Chondrocyte (in vitro differentiated cells): ENCODE measurements at places on chromosomes 4 and X. TPM values are rescaled to one million over a fixed set of nuclear protein-coding genes. Genes with fewer than 3 reads are reported as not detected.

- no peak for DNase-seq
Observed at GRCh38 chrX:23729214-23729613, 13.9 kb downstream of the ACOT9 start.

DNA sequence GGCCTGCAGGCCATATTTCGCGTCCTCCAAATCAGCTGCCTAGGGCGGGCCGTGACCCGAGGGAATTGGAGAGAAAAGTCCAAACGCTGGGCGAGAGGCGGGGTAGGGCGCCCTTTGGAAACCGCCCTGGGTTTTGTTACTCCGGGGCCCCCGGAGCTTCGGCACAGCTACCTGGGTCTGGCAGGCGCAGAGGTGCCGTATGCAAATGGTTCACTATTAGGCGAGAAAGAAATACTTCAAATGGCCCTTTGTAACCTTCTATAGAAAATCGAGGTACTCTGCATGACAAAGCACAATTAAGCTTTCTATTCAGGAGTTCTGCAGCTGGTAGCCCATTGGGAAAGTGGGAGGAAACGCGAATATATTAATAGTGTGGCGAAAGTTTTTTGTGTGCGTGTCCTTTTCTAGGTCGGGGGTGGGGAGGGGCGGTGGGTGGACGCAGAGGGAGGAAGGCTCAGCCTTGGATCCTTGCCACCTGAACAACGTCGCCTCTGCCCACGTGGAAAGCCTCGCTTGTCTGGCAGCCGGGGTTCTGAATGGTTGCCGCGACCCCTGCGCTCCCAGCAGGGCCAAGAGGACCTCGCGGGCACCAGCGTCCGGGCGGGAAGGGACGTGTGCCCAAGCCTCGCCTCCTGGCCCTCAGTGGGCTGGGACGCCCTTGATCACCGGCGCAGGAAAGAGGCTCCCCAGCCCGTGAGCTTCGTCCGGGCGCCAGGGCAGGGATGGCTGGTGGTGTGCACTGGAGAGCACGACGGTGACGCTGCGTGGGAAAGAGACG lies 9.5 kb downstream of the GSX2 start:
- DNase-seq, result no peak

VCX3B gene
- not detected in 3 replicates for total RNA-seq

DNA sequence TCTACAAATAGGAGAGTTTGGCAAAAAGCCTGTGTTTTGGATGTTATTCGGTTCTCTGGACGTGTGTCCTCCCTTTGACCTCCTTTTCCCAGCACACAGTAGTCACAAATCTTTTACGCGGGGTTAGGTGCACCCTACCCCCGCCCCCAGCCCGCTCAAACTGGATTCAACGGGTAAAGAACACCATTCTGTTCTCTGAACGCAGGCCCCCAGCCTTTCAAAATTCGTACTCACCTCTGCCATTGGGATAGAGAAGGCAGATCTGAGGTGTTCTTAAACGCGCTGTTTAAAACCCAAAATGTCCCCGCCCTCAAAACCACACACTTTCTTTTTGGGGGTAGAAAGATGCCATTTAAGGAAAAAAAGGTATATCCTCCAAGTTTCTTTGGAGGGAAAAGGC lies 2.7 kb downstream of the LEF1 start:
- DNase-seq, result no peak

TMPRSS11D gene
- not detected in 3 replicates for total RNA-seq

NAT8L gene
- 0.53 to 1.6 TPM (median 1.6 TPM) in 3 replicates for total RNA-seq

- no peak for DNase-seq
Observed at GRCh38 chr4:71258323-71258722, 80.5 kb upstream of the SLC4A4 start.

- DNase-seq, result no peak
Observed at GRCh38 chr4:147479786-147480185, 1.1 kb upstream of the EDNRA start.

DNA sequence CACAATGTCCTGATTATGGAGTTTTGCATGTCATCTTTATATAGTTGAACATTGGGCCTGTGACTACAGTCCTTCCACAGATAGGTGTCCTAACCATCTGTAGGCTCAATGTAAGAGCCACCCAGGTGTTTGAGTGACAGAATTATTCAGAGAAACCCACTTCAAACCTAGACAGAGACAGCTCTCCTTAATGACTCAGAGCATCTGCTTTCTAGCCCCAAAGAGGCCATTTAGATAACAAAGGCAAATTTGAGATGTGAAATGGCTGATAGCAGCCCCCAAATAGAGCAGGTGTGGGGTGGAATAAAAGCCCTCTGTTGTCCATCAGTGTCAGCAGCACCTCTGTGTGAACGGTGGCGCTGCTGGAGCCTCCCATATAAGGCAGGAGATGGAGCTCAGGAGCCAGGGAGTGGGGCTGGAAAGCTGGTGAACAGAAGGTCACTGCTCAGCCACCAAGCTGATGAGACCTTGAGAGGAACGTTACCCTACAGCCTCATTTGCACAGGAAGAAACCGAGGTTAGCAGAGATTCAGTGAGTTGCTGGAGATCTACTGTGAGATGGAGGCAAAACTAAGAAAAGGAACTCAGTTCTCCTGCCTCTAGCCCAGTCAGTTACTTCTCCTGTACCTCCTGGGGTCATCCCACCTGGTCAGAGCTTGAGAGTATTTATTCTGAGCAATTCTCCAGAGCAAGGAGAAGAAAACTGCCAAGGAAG lies 153.3 kb upstream of the LNX1 start:
- DNase-seq, result no peak

DNA sequence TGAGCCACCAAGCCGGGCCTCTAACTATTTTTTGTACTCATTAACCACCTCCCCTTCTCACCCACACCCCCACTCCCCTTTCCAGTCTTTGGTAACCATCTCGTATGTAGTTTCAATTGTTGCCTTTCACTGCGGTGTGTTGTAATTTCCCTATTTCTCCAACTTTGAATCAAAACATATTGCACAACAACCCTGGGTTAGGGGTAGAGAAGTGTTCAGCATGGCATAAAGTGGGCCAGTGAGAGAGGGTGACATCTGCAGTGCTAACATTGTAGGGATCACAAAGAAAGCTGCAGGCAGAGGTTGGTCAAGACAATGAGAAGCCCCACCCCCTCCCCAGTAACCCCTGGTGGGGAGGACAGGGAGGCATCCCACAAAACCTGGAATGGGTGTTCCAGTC lies 92.7 kb downstream of the SPATA18 start:
- no peak for DNase-seq

DNA sequence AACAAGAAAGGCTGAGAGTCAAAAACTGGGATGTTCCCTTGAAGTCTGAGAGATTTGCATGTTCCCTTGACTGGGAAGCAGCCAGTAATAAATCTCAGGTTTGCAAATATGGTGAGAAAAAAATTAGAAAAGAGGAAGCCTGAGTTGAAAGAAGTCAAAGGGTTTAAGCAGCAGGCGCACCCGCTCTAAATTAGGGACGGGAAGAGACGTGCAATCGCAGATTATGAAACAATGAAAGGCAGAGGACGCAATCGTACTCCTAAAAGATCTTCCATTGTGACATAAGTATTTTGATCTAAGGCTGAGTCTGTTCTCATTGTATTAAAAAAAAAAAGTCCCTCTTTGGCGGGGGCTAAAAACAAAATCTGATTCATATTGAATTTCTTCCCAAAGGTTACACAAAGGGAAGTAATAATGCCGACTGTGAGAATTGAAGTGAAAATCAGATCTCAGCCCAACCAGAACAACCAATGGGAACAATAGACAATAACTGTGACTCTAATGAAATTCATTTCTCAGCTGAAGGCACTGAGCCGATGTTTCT lies 28.2 kb downstream of the SAT1 start:
- DNase-seq, result no peak

DNA sequence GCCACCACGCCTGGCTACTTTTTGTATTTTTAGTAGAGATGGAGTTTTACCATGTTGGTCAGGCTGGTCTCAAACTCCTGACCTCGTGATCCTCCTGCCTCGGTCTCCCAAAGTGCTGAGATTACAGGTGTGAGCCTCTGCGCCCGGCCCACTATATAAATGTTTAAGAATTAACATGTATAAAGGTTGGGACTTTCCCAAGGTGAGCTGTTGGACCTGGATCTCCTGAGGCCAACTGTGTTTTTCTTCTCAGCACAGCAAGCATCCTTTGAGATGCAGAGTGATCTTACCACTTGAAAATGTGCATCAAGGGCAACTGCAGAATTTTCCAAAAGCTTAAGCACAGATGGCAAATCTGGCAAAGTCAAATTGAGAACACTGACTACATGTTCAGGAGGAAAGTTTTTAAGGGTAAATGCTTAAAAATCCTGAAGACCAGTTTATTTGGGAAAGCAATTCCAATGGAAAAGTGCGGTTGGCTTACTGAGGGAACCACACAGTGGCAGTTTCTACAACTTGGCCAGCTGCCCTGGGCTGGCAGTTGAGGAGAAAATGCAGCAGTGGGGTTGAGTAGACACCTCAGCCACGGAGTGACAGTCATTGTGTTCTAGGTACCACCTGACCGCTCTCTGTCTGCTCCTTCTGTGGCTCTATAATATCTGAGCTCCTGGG lies 168.9 kb downstream of the CBR4 start:
- DNase-seq, result no peak

DNA sequence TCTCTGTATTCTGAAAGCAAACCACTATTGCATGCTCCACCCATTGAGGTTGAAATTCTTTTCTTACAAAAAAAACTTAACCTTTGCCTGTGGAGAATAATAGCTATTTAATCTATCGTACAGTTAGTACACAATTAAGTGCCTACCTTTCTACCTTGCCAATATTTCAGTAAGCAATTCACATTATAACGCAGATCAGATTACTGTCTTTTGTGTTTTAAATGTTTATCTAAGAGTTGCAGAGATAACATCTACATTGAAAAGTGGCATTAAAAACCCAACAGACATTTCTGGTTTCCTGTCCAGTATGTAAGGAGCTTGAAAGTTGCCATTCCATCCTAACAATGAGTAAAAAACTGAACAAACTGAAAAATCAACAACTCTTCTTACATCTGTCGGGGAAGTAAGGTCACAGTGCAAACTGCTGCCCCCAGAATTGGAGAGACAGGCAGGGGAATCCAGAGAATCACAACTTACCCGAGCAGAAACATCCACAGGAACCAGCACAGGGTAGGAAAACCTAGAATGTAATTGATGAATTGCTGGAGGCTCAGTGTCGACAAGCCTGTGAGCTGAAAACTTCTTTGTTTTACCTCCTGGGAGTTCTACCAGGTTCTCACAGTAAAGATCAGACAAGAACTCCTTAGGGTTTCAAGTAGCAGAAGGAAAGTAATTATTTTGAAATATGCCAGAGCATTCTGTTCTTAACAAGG lies 27.3 kb upstream of the ACSL4 start:
- no peak for DNase-seq

ERAS gene
- total RNA-seq, result 0.22 TPM in 1 of 3 replicates, not detected in the others

DNA sequence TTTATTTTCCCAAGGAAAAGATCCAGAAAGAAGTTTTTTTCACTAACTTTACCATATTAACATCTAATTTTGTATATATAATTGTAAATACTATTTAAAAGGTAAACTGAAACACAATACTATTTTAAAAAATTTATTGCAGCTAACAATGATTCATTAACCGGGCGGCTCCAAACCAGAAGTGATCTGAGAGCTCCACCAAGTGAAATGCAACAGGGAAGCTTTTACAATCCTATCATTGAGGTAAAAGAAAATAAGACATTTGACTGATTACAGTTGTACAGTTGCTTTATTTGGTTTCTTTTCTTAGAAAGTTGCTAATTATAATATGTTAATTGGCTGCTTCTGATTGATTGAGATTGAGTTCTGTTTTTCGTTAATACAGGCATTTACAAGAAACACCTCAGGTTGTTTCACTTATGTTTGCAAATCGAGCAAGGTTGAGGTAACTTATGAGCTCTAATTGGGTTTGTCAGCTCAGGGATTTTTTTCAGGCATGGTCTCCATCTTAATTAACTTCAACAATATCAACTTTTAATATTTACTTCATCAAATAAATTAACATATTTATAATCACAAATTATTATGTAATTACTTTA lies 220.2 kb upstream of the UGT8 start:
- no peak for DNase-seq

TEX11 gene
- not detected in 3 replicates for total RNA-seq

DNA sequence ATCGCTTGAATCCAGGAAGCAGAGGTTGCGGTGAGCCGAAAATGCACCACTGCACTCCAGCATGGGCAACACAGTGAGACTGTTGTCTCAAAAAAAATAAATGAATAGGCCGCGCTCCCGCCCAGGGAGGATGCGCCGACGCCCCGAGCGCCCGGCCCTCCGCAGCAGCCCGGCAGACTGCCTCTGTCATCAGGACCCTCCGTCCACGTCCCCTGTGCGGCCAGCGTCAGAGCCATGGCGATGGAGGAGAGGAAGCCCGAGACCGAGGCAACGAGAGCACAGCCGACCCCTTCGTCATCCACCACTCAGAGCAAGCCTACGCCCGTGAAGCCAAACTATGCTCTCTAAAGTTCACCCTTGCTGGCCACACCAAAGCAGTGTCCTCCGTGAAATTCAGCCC lies 21.4 kb downstream of the LIAS start:
- no peak for DNase-seq

PCYT1B gene
- total RNA-seq, result 3.1 to 7.1 TPM (median 4.5 TPM) in 3 replicates

ZDHHC15 gene
- total RNA-seq, result 0.13 to 0.51 TPM (median 0.15 TPM) in 3 replicates

GRCh38 chr4:143084566-143084965 lies 100.2 kb upstream of the USP38 start:
- no peak for DNase-seq

RTL9 gene
- 0.20 to 0.33 TPM in 2 of 3 replicates, not detected in the other for total RNA-seq

KLHL34 gene
- not detected in 3 replicates for total RNA-seq

DNA sequence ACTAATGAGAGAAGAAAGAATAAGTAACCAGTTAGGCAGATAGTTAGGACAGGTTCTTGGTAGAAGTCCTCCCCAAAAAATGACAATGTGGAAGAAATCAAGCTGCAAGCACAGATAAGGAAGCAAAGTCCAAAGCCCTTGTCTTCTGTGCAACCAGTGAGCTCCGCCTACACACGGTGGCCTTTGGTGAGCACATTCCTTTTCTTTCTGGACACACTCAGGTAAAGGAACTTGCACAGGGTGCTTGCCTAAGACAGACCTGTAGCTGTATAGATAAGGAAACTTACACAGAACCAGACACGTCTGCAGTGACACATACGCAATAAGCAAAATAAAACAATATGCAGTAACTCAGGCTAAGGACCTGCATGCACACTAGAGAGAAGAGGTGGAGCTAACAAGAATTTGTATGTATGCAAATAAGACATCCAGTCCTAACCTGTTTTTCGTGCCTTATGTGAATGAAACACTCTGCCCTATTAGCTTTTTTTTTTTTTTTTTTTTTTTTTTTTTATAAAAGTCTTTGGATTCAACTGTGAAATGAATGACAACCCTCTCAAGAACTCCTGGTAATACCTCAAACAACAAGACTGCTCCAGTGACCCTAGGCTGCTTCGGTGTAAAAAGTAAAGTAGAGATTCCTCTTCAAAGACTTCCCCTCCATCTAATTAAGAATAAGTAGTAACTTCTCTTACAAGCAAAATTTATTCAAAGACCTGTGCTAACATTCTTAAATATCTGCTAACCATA lies 48.8 kb downstream of the UGT2B10 start:
- no peak for DNase-seq

- no peak for DNase-seq
Observed at GRCh38 chr4:109321232-109321631, 18.8 kb upstream of the COL25A1 start.

GRCh38 chr4:103292959-103293358 lies 94.8 kb upstream of the CENPE start:
- DNase-seq, result no peak

KIF4A gene
- 4.5 to 5.9 TPM (median 5.3 TPM) in 3 replicates for total RNA-seq

RAP1GDS1 gene
- 49.3 to 89.5 TPM (median 84.3 TPM) in 3 replicates for total RNA-seq

- no peak for DNase-seq
Observed at GRCh38 chrX:30957753-30958152, 68.7 kb upstream of the TAB3 start.

GRCh38 chr4:123284168-123284567 lies 112.4 kb upstream of the SPRY1 start:
- no peak for DNase-seq

GRCh38 chr4:151905197-151905596 lies 144.4 kb upstream of the GATB start:
- DNase-seq, result no peak
